ENCODE measurements at places on chromosomes 4 and X. TPM values are rescaled to one million over a fixed set of nuclear protein-coding genes. Genes with fewer than 3 reads are reported as not detected.

The PIGA gene
- polyA plus RNA-seq, result 9.9 TPM

The DUSP9 gene
- 0.04 TPM for polyA plus RNA-seq

The SYNPO2 gene
- 72.4 TPM for polyA plus RNA-seq

The WNK3 gene
- 0.78 TPM for polyA plus RNA-seq

The ZBTB49 gene
- 2.0 TPM for polyA plus RNA-seq

The HOPX gene
- 25.0 TPM for polyA plus RNA-seq

The HS3ST1 gene
- 0.30 TPM for polyA plus RNA-seq

The CLDN22 gene
- not detected for polyA plus RNA-seq

The ASB12 gene
- 1.4 TPM for polyA plus RNA-seq

The CDX4 gene
- not detected for polyA plus RNA-seq

The PFKFB1 gene
- 0.19 TPM for polyA plus RNA-seq

GRCh38 chr4:148449921-148450320 lies 7.7 kb upstream of the NR3C2 start:
- DNase-seq, result no peak

DNA sequence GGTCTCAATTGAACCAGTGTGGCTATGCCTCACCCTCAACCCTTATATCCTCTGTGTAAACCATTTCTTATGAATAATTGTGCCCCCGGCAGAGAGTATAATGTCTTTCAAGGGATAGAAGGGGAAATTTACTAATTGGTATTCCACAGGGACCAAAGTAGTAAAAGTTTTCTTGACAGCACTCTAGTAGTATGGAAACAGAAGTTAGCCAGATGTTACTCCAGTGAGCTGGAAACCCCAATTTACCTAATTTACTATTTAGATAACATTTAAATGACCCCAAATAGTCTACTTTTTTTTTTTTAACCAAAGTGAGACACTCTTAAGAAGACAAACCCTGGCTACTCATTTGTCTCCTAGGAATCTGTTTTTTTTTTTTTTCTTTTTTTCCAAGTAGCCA lies 32.3 kb downstream of the DTHD1 start:
- DNase-seq, result no peak

DNA sequence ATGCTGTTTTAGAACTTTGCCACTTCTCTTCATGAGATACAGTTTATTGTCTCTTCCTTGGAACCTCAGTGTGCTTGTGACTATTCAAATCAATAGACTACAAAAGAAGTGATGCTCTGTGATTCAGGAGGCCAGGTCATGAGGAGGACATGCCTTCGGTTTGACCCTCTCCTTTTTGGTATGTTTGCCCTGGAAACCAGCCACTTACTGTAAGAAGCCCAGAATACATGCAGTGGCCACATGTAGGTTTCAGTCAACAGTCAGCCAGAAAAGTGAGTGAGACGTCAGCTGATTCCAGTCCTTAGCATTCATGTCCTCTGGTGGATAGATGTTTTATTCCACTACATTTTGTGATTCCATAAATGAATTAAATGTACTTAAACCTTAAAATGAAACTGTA lies 328.7 kb downstream of the PCDH18 start:
- no peak for DNase-seq

DNA sequence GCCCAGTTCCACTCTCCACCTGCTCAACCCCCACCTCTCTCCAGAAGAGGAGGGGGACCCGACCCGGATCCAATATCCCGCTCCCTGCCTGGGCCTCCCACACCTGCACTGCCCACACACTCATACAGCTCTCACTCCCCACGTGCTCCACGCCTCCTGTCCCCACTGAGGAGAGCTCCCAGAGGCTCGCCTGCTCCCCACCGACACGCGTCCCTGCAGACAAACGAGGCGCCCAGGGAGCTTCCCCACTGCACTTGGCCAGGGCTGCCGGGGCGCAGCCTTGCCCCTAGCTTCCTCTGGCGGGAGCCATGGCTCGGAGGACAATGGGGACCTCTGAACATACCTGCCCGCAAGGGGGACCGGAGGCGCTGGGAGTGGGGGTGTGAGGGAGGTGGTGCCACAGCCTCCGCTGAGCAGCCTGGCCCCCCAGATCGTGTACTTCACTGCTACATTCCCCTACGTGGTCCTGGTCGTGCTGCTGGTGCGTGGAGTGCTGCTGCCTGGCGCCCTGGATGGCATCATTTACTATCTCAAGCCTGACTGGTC lies 5.0 kb downstream of the SLC6A8 start:
- no peak for DNase-seq

- no peak for DNase-seq
Measured at GRCh38 chr4:87978681-87979080, 3.2 kb downstream of the SPP1 start.

DNA sequence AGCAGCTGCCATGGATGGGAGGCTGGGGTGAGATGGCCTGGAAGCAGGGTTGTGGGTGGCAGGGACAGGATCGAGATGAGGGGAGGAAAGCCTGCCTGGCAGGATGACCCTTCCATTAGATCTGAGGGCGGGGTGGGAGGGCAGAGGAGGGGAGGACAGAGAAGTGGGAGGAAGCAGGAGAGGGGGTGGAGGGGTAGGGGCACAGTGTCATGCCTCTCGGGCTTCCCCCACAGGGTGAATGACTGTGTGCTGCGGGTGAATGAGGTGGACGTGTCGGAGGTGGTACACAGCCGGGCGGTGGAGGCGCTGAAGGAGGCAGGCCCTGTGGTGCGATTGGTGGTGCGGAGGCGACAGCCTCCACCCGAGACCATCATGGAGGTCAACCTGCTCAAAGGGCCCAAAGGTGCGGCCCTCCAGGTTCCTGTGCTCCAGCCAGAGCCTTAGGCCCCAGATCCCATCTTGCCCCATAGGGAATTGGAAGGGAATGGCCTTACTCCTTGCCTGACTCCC lies 4.9 kb downstream of the DLG3 start:
- DNase-seq, result no peak

- no peak for DNase-seq
Measured at GRCh38 chrX:13226214-13226613, 93.6 kb downstream of the ATXN3L start.

DNA sequence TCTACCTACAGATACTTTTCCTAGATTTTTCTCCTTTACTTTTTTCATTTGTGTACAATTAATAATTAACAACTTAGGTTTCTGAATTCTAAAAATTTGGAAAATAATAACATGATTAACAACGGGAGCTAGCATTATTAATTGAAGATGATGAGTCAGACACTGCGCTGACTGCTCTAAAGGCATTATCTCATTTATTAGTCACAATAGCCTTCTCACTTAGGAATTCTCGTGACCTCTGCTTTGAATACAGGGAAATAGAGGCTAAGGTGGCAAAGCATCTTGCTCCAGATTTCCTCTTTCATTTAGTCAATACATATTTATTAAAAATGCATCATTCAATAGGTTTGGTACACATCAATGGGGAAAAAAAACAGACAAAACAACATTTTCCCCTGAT lies 441.3 kb downstream of the PCDH18 start:
- DNase-seq, result no peak

DNA sequence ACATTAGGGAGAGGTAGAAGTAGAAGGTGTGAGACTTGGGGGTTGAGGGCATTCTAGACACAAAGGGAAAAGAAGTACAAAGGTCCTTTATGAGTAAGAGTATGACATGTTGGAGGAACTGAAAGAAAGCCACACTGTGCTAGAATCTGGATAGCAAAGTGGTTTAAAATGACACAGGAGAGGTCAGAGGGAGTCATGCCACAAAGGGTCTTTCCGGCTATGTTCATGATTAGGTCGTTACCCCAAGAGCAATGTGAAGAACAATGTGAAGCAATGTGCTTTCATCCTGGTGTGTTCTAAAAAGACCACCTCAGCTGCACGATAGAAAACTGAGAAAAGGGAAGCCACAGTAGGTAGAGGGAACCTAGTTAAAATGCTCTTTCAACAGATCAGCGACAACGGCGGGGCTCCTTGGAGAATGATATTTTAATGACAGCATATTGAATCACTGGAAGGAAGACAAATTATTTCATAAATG lies 29.2 kb downstream of the SMIM14 start:
- no peak for DNase-seq

DNA sequence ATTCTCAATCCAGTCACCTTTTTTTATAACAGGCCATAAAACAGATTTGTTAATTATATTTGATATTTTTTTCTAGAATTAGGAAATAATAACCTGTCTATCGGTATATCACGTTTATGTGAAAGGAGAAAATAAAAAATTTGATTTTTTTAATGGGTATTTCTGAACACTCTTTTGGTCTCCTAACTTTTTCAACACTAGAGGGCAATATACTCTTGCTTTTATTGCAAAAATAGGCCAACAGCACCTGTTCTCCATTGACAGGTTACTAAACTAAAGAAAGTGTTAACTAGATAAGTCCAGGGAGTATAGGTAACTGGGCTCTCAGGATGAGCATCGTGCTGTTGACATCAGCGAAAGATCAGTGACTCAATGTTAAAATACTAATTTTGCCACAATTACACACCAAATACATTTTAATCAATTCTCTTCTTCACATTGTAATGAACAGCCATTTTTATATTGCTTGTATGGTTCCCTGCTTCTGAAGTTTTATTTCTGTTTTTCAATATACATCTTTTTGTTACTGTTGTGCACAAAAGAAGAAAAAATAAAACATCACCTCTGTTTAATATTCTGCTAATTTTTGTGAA lies 22.8 kb downstream of the NDST4 start:
- DNase-seq, result no peak

- DNase-seq, result no peak
Measured at GRCh38 chrX:56802428-56802827, 73.4 kb downstream of the NBDY start.

DNA sequence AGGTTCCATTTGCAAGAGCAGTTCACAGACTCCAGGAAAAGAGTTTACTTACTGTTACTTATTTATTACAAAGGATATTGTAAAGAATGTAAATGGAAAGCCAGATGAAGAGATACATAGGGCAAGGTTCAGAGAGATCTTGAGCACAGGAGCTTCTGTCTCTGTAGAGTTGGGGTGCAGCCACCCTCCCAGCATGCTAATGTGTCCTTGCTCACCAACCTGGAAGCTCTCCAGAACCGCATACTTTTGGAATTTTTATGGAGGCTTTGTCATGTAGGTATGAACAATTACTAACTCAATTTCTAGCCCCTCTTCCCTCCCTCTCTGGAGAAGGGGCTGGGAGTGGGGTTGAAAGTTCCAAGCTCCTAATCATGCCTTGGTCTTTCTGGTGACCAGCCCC lies 857.2 kb downstream of the RPA4 start:
- DNase-seq, result no peak

GRCh38 chrX:110146521-110146920 lies 143.6 kb downstream of the TMEM164 start:
- DNase-seq, result no peak

GRCh38 chrX:130108647-130109428 lies 1.5 kb downstream of the ELF4 start:
- DNase-seq, result no peak

DNA sequence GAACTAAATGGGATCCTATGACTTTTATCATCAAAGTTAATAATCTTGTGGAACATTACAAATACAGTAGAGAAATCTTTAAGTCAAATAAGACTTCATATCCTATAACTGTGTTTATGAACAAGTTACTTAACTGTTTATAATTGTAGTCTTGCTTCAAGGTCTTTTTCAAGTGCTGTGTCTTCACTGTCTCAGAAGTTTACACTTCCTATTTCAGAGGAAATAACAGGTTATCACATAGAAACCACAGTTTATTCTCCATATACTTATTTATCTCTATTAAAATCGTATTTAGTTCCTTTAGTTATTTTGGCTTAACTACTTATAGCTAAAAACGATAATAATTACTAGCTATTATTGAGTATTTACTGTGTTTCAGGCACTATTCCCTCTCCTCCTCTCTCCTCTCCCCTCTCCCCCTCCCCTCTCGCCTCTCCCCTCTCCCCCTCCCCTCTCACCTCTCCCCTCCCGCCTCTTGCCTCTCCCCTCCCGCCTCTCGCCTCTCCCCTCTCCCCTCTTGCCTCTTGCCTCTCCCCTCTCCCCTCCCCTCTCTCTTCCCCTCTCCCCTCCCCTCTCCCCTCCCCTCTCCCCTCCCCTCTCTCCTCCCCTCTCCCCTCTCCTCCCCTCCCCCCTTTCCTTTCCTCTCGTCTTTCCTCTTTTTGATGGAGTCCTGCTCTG lies 63.7 kb downstream of the RBPJ start:
- no peak for DNase-seq

DNA sequence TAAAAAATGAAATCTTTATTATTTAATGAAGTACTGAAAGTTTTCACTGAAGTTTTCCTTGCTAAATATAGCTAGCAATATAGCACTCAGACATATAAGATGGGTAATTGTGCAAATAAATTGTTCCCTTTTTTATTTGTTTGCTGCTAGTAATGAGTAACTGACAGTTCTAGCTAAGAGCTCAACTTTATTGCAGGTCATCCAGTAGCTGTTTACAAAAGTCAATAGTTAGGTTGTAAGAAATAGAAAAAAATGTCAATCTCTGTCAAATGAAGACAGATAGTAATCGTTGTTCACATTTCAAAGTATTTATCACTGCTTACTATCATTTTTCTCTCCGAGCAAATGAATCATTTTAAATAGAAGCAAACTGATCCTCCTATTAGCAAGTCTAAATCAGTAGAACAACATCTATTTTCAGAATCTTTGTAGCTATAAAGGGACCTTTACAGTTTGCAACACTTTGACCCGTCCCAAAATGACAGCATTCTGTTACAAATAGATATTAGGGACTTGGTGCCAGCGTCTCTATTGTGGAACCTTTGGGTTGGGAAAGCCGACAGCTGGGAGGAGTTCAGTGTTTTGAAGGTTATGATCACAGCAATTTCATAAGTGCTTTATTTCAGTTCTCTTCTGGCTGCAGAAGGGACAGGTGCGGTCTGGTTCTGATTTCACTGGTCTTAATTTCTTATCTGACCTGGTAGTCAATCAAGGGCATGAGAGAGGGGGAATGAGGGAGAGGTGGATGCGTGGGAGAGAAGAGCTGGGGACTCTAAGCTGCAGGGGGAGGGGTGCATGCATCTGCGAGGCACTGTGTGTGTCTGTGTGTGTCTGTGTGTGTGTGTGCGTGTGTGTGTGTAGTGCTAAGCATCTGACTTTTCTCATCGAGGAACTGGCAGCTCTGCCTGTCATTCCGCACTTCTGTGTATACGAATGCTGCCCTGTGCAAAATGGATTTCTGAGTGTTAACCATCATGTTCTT lies 227.9 kb upstream of the PITX2 start:
- peak; percentile 18 for DNase-seq

GRCh38 chr4:152468408-152468807 lies 67.5 kb downstream of the FBXW7 start:
- no peak for DNase-seq

GRCh38 chr4:22246847-22247246 lies 269.0 kb downstream of the ADGRA3 start:
- no peak for DNase-seq
